Stimulated activated CD4-positive, alpha-beta T cell treated with anti-CD3 and anti-CD28 coated beads, Interleukin-1b, Interleukin-23, amount 100 ng/mL, for 1 hour (primary cell): ENCODE measurements at places on chromosomes 11 and 22.

GRCh38 chr11:33444835-33445594 lies 187.8 kb downstream of the HIPK3 start:
- DNase-seq: no peak

- DNase-seq: no peak
Observed at GRCh38 chr11:76690736-76691135, 20.2 kb upstream of the LRRC32 start.

- no peak for DNase-seq
Observed at GRCh38 chr22:41415554-41415953, 31.0 kb downstream of the TOB2 start.

DNA sequence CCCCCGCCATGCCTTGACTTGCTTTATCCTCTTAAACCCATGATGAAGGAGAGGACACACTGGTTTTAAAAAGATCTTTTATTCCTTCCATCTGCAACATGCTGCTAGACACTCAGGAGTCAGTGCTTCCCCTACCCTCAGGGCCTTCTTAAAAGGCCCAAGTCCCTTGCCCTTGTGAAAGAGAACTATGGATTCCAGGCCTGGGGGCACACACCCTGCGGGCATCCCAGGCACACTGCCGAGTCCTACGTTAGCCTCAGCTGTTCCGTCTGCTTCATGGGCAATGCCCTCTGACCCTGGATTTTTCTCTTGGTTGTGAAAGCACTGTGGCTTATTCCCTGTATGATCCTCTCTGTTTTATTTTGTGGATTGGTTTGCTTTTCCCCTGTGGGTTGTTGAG lies 35.1 kb upstream of the RAB1B start:
- no peak for DNase-seq

GRCh38 chr22:43500792-43501785 lies 89.3 kb downstream of the MPPED1 start:
- DNase-seq: no peak

DNA sequence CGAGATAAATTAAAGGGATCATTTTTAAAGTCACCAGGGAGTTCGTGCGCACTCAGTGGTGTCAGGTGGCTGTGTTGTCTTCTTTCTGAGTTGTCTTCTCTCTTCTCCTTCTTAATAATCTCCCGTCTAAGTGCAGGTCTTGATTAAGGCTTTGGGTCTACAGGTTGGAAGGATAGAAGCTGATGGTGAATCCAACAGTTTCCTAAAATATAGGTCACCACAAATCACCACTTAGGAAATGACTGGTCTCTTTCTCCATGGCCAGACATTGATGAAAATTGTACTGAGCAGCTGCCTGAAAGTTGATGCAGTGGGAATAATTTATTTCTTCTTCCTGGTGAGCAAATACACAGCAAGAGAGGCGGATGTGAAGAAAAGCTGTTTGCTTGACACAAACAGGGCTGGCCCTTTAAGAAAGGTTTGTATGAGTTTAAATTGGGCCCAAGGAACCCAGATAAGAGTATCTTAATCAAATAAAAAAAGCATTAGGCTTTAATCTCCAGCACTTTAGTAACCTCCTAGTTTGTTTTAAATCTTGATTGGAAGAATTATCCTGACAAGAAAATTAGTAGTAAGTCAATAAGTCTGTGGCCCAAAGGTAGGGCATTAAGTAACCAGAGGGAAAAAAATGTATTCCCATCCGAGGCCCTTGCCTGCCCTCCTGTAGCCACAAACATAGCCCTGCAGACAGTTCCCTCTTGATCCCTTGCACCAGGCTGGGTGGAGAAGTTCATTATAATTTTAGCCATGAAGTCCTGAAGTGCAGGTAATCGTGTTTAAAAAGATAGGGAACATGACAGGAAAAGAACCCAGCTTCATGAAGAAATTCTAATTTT lies 245.8 kb downstream of the KIRREL3 start:
- DNase-seq: no peak

DNA sequence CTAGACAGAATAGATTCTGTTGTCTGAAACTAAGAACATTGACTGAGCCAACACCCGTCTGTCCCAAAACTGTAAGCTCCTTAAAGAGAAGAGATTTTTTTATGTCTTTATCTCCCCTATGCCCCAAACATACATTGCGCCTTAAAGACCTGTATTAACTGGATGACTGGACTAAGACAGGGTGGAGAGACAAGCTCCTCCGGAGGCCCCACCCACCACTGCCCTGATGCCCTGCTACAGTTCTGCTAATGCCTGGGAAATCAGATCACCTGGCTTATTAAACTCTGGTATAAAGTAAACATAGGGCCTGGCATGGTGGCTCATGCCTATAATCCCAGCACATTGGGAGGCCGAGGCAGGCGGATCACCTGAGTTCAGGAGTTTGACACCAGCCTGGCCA lies 203.7 kb downstream of the TENM4 start:
- DNase-seq: no peak

DNA sequence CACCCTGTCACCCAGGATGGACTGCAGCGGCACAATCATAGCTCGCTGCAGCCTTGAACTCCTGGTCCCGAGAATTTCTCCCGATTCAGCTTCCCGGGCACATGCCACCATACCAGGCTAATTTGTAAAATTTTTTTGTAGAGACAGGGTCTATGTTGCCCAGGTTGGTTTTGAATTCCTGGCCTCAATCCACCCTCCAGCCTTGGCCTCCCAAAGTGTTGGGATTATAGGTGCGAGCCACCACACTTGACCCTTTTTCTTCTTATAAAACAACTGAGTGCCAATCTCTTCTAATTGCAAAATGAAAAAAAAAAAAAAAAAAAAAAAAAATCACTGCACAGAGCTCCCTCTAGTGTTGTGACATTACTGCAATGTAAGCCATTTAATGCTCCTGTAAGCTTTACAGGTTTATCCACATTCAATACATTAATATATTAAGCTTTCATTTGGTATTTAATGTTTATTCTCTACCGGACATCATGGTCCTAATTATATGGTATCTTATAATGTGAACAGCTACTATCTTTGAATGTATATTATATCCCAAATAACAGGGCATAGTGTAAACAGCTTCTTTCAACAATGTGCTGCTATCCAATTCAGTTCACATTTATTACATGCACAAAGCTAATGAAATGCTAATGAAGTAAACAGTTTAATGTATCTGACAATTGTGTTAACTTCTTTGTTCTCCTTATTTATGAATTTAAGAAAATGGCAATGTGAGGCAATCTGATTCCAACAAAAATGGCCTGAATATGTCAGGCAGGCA lies 44.6 kb downstream of the COPB1 start:
- DNase-seq: no peak

- no peak for DNase-seq
Observed at GRCh38 chr22:27676545-27677213, 124.9 kb downstream of the MN1 start.

DNA sequence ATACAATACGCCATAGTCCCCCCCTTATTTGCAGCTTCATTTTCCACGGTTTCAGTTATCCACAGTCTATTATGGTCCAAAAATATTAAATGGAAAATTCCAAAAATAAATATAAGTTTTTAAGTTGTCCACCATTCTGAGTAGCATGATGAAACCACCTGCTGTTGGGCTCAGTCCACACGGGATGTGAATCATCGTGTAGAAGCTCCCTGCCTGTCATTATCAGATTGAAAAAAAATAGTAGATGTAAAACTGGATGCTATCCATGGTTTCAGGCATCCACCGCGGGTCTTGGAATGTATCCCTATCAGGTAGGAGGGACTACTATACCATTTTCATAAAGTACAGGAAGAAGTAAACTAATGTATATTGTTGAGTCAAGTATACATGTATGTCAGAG lies 127.4 kb downstream of the TTC17 start:
- DNase-seq: no peak

DNA sequence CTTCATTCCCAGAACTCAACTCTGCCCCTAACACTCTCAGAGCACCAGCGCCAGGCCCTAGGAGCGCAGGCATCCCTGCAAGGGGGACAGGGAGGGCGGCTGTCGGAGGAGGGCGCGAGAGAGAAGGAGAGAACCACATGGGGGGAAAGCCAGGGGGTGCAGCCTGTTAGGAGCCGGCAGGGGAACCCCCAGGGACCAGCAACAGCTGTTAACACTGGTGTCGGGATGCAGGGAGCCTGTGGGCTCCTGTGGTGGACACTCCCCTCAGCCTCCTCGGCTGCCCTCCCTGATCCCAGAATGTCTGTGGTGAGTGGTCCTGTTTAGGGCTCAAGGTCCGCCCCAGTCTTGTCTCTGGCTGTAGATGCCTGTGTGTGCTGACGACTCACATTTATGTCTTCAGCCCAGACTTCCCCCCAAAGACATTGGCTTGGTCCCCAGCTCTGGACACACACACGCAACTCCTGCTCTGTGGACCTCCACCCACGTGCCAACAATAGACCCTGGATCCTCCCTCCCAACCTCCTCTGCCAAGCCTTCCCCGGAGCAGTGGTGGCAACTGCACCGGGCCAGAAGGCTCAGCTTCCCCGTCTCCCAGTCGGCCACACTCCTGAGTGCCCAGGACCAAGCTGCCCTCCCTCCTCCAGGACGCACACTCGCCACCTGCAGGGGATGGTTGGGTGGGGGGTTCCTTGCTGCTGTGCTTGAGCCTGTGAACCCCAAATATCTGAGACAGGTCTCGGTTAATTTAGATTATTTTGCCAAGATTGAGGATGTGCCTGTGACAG lies 817 bp upstream of the IFITM5 start:
- DNase-seq: no peak

DNA sequence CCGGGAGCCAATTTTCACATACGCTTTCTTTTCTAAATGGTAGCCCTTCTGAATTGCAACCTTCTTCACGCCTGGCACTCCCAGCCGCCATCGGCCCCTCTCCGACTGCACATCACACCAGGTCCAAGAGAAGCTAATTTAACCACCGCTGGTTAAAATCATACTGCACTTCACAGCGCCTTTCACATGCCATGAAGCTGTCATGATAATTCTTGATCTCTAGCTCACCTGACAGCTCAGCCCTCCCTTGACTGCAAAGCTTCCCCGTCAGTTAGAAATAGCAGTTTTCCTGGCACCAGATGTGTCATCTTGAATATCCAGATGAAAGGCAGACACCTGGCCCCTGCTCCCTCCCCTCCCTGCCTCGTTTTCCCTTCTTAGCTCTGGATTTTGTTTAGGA lies 101.4 kb downstream of the ARL14EP start:
- no peak for DNase-seq

GRCh38 chr11:117696540-117696939 lies 100.5 kb downstream of the DSCAML1 start:
- no peak for DNase-seq

DNA sequence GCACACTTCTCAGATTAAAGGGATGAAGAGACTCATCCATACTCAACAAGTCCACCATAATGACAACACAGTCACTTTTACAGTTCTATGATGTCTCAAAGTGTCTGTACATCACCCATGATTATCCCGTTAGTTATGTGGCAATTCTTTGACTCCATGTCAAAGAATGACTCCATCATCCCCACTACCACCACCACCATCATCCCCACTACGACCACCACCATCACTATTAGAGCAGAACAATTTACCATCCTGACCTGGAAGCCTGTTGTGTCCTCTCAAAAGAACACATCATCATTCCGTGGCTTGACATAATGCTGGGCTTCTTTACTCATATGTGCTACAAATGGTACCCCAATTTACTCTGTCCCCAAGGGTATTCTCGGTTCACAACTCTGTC lies 13.7 kb downstream of the PRR5L start:
- no peak for DNase-seq

GRCh38 chr11:41320238-41320637 lies 139.2 kb downstream of the LRRC4C start:
- DNase-seq: no peak

DNA sequence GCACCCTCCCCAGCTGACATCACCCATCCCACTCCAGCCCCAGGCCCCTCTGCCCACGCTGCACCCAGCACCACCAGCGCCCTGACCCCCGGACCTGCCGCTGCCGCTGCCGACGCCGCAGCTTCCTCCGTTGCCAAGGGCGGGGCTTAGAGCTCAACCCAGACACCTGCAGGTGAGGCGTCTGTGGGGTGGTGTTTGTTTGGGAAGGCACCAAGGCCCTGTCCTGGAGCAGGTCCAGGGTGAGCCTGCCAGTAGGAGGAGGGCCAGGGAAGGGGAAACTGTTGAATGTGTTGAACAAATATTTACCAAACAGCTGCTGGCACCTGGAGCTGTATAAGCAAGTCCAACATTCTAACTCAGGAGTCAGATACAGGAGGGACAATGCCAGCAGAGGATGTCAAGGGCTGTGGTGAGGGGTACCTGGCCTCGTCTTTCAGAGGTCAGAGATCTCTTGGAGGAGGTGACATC lies 3.1 kb downstream of the VEGFB start:
- no peak for DNase-seq

DNA sequence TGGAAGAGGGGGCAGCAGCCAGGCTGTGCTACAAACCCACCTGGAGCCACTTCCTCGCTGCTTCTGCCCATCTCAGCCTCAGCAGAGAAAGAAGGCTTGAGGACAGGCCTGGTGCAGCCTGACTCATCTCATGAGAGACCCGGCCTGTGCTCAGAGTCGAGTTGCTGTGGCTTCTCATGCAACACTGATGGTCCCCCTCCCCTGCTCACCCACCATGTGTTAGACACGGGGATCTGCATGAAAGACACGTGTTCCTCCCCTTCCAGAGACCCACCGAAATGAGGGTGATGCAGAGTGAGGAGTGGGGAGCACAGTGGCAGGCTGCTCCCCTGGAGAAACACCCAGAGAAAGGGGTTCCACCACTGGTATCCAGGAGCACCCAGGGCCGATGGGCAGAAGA lies 15.0 kb downstream of the RTN4R start:
- no peak for DNase-seq

DNA sequence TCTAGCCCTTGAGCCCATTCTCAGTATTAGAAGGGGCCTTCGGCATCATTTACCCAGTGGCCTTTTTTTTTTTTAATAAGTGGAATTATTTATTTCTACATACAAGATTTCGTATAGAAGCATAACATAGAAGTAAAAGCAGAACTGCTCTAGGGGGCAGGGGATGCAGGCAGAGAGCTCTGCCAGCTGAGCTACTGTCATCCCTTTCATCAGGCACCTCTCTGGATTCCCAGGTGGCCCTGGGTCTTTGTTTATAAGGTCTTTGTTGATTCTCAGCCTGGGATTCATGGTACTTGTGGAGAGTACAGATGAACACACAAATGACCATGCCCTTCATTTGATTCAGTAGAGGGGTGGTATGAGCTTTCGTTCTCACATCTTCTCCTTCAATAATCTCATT lies 66.4 kb downstream of the GAB2 start:
- no peak for DNase-seq

DNA sequence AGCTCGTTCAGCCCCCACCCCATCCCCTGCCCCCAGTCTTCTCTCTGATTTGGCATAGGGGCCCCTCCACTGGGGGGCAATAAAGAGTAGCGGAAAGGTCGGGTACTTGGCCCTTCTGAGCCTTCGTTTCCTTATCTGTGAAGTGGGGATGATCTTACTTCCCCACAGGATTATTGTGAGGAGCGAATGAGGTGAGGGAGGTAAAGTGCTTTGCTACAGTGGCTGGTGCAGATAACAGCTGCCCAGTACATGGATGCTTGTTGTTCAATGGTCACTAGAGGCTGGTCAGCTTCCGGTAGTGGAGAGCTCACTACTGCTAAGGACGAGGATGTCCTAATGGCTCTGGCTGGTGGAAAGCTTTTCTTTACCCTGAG lies 101.2 kb downstream of the CEP164 start:
- DNase-seq: no peak

- DNase-seq: no peak
Observed at GRCh38 chr11:69721106-69721505, 17.3 kb upstream of the FGF19 start.

- DNase-seq: peak; percentile 31
Observed at GRCh38 chr11:47766509-47767227, 473 bp downstream of the FNBP4 start.

GRCh38 chr11:33931067-33931466 lies 39.2 kb upstream of the LMO2 start:
- DNase-seq: no peak
